ENCODE measurements at places on chromosomes 6 and 20. TPM values are rescaled to one million over a fixed set of nuclear protein-coding genes. Genes with fewer than 3 reads are reported as not detected.

GRCh38 chr6:137717074-137718073, 149.7 kb upstream of the TNFAIP3 start:
- H3K36me3 ChIP-seq = no peaks in the 10 kb centered on the region
- DNase-seq = no peak
- no peak overlapping the region for H3K27ac ChIP-seq
- H3K27me3 ChIP-seq = no peaks in the 10 kb centered on the region

DNA sequence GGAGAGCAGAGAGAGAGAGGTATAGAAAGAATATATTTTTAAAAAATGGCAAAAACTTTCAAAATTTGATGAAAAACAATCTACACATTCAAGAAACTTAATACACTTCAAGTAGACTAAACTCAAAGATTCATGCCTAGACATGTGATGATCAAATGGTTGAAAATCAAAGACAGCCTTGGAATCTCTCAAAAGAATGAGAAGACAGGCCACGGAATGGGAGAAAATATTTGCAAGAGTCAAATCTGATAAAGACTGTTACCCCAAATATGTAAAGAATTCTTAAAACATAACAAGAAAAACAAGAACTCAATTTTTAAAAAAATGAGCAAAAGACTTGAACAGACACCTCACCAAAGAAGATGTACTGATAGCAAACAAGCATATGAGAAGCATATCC, 49.7 kb downstream of the THEMIS start:
- no peak for DNase-seq
- H3K4me3 ChIP-seq = no peak overlapping the region
- H3K27me3 ChIP-seq = no peaks in the 10 kb centered on the region
- H3K36me3 ChIP-seq = no peaks in the 10 kb centered on the region
- H3K27ac ChIP-seq = no peak overlapping the region

DNA sequence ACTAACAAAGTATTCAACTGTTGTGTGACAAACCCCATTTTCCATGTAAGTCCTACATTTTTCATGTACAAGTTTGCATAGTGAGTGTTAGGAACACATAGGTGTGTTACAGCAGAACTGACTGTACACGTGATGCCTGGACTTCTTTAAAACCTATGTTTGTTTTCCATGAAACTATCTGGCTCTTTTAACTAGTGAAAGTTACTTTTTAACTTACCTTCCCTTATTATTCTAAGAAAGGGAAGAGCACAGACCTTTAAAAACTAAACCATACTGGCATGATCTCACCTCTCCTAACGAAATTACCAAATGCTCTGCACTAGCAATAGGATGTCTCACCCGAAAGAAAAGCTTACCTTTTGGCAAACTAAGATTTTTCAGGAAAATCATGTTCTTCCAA, 87.8 kb downstream of the CENPW start:
- H3K27me3 ChIP-seq = no peaks in the 10 kb centered on the region
- DNase-seq = no peak
- H3K36me3 ChIP-seq = no peaks in the 10 kb centered on the region
- no peak overlapping the region for H3K4me3 ChIP-seq
- no peak overlapping the region for H3K27ac ChIP-seq

DNA sequence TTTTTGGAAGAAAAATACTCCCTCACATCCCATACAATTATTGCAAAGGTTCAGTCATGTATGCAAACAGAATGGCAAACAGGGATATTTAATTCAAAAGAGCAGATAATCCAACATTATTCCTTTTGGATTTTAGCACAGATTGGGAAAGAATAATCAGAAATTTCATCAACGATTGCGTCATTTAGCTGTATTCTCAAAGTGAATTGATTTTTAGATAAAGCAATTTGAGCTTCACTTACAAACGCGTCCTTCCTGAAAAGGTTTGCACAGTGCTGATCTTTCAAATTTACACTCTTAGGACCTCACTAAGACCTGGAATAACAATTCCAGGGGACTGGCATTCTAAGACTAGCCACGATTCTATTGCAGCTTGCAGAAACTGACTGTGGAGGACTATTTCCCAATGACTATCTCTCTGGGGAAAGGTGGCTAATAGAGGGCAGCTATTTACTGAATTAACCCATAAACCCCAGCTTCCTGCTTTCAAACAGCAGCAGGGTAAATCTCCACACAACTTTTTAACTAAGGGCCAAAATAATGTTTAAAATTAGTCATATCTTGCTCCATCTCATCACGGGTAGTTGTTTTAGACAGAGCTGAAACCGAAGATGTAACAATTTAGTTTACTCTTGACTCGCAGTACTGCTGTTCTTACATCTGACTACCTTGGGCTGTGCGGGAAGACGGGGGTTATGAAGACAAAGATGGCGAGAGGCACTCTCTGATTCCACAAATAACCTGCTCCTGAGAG, 131.2 kb upstream of the FAM184A start:
- H3K4me3 ChIP-seq = no peak overlapping the region
- H3K27me3 ChIP-seq = no peaks in the 10 kb centered on the region
- H3K36me3 ChIP-seq = no peaks in the 10 kb centered on the region
- H3K27ac ChIP-seq = no peak overlapping the region

- H3K27ac ChIP-seq = no peak overlapping the region
- H3K27me3 ChIP-seq = no peaks in the 10 kb centered on the region
- DNase-seq = no peak
- H3K36me3 ChIP-seq = peaks cover 3% of the 10 kb centered on the region
- no peak overlapping the region for H3K4me3 ChIP-seq
- peaks cover 14% of the 10 kb centered on the region for H3K4me1 ChIP-seq
These were observed 24.6 kb downstream of the SLCO4A1 start for GRCh38 chr20:62666736-62667529.

GRCh38 chr6:118528129-118528528, 20.0 kb upstream of the PLN start:
- peaks cover 50% of the 10 kb centered on the region for H3K4me1 ChIP-seq
- DNase-seq = no peak
- H3K27ac ChIP-seq = peak overlapping the region; percentile 22
- H3K27me3 ChIP-seq = no peaks in the 10 kb centered on the region
- H3K4me3 ChIP-seq = no peak overlapping the region

- H3K4me1 ChIP-seq = no peaks in the 10 kb centered on the region
- no peak overlapping the region for H3K27ac ChIP-seq
- no peaks in the 10 kb centered on the region for H3K36me3 ChIP-seq
- no peak overlapping the region for H3K4me3 ChIP-seq
These were observed 110.2 kb downstream of the ESR1 start for GRCh38 chr6:151917531-151918329.

DNA sequence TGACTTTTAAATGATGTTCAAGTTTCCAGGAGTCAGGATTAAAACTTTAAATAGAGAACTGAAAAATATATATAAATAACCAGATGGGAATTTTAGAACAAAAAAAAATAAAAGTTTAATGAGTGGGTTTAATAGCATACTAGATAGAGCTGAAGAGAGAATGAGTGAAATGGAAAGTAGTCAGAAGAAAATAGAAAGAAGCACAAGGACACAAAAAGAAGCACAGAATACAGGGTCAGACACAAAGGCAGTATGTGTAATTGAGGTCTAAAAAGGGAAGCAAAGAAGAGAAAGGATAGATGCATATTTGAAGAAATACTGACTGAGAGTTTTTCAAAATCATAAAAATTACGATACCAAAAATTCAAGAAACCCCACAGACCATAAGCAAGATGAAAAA, 159.8 kb upstream of the FERMT1 start:
- no peaks in the 10 kb centered on the region for H3K36me3 ChIP-seq
- H3K27ac ChIP-seq = no peak overlapping the region
- no peak overlapping the region for H3K4me3 ChIP-seq
- no peak for DNase-seq

DNA sequence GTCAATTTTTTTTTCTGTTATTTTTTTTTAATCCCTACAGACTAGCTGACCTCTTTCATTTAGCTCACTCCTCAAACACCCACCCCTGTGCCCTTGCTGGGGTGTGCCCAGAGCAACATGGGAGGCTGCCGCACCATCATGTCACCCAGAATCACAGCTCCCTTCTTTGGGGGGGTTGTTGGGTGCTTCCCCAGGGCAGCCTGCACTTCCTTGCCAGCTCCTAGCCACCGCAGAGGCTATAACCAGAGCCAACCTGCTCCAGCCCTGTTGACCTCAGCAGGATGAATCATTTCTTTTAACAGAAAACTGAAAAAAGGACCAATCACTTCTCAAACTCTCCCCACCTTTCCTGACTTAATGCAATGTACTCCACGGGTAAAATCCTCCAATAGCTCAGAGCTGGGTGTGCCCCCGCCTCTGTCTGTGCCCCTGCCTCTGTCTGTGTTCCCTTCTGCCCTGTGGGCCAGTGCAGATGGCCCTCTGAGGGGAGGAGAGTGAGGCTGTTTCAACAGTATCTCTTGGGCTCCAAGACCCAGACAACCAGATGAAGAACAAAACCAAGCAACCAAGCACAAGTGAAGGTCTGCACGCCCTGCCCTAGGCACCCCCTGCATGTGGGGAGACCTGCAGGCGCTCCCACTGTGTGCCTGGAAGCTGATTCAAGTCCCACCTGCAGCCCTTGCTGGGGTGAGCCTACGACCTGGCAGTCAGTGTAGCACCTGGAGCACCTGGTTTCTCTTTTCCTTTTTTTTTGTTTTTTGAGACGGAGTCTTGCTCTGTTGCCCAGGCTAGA, 67.7 kb downstream of the PYGB start:
- no peak overlapping the region for H3K27ac ChIP-seq
- no peaks in the 10 kb centered on the region for H3K27me3 ChIP-seq
- H3K36me3 ChIP-seq = peaks cover 4% of the 10 kb centered on the region
- H3K4me3 ChIP-seq = no peak overlapping the region

DNA sequence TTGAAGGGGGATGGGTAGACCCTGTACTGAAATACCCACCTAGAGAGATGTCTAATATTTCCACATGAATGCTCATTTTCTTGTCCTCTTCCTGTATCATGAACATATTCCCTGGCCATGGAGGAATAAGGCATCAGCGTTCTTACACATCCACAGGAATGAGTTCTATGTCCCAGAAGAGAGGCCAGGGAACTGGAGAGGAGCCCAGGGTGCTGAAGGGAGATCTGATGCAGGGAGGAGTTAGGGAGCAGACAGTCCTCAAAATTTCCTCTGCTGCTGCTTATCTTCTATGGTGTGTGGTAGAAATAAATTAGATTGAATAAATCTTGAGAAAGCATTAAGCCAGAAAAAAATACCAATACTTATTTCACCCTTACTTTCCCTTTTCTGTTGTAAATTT, 295.0 kb downstream of the KCNQ5 start:
- no peak overlapping the region for H3K4me3 ChIP-seq
- no peaks in the 10 kb centered on the region for H3K4me1 ChIP-seq
- H3K27ac ChIP-seq = no peak overlapping the region
- H3K27me3 ChIP-seq = no peaks in the 10 kb centered on the region

- no peak for DNase-seq
- no peaks in the 10 kb centered on the region for H3K27me3 ChIP-seq
- no peak overlapping the region for H3K27ac ChIP-seq
- no peak overlapping the region for H3K4me3 ChIP-seq
- H3K4me1 ChIP-seq = no peaks in the 10 kb centered on the region
- H3K36me3 ChIP-seq = no peaks in the 10 kb centered on the region
These were observed 126.5 kb downstream of the CDK19 start for GRCh38 chr6:110688661-110689268.

GRCh38 chr6:17962436-17963031, 24.9 kb downstream of the KIF13A start:
- no peak overlapping the region for H3K4me3 ChIP-seq
- H3K27me3 ChIP-seq = no peaks in the 10 kb centered on the region
- H3K4me1 ChIP-seq = peaks cover 53% of the 10 kb centered on the region
- peak overlapping the region; percentile 66 for H3K27ac ChIP-seq

- H3K27me3 ChIP-seq = no peaks in the 10 kb centered on the region
- no peak overlapping the region for H3K27ac ChIP-seq
- peaks cover 7% of the 10 kb centered on the region for H3K4me1 ChIP-seq
- DNase-seq = no peak
These were observed 220.3 kb downstream of the NRN1 start for GRCh38 chr6:5786321-5786968.

GRCh38 chr6:24149836-24150235, 23.8 kb downstream of the NRSN1 start:
- no peaks in the 10 kb centered on the region for H3K4me1 ChIP-seq
- no peaks in the 10 kb centered on the region for H3K36me3 ChIP-seq
- H3K27me3 ChIP-seq = no peaks in the 10 kb centered on the region
- no peak overlapping the region for H3K4me3 ChIP-seq

DNA sequence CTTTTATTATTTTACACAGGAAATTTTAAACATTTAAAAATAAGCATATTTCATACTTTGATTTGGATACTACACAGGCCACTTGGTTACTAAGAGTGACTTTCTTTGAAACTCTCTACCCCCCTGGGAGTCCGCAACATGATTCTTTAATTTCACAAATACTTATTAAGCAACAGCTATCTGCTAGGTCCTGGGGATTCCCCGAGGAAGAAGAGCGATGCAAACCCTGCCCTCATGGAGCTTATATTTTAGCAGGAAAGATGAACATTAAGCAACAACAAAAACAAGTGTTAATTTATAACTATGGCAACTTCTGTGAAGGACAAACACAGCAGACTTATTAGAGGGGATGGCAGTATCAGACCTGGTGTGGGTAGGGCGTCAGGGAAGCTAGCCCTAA, 3.9 kb upstream of the ADTRP start:
- no peaks in the 10 kb centered on the region for H3K27me3 ChIP-seq
- peaks cover 6% of the 10 kb centered on the region for H3K4me1 ChIP-seq
- no peaks in the 10 kb centered on the region for H3K36me3 ChIP-seq
- H3K27ac ChIP-seq = no peak overlapping the region

DNA sequence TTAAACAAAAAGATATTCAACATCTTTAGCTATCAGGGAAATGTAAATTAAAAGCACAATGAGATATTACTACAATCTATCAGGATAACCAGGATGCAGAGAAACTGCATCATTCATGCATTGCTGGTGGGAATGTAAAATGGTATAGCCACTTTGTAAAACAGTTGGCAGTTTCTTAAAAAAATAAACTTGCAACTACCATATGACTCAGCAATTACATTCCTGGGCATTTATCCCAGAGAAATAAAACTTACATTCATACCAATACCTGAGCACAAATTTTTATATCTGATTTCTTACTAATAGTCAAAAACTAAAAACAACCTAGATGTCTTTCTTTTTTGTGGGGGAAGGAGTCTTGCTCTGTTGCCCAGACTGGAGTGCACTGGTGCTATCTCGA, 190.3 kb upstream of the TAB2 start:
- no peak overlapping the region for H3K4me3 ChIP-seq
- no peaks in the 10 kb centered on the region for H3K4me1 ChIP-seq
- H3K27ac ChIP-seq = no peak overlapping the region

GRCh38 chr20:16575390-16576140, 2.3 kb upstream of the KIF16B start:
- peak overlapping the region; percentile 56 for H3K4me3 ChIP-seq
- H3K4me1 ChIP-seq = peaks cover 7% of the 10 kb centered on the region
- H3K27me3 ChIP-seq = no peaks in the 10 kb centered on the region
- peak; percentile 72 for DNase-seq

GRCh38 chr6:39343396-39343870, 20.9 kb upstream of the KCNK16 start:
- no peak overlapping the region for H3K4me3 ChIP-seq
- H3K27me3 ChIP-seq = no peaks in the 10 kb centered on the region
- H3K36me3 ChIP-seq = no peaks in the 10 kb centered on the region
- DNase-seq = no peak

The APOBEC2 gene
- total RNA-seq = 1.0 TPM

The DEFB132 gene
- not detected for total RNA-seq

The ZBP1 gene
- total RNA-seq = 0.33 TPM

The BTNL2 gene
- not detected for total RNA-seq

The INSM1 gene
- total RNA-seq = not detected

The EXOC2 gene
- 27.3 TPM for total RNA-seq

The BRPF3 gene
- total RNA-seq = 21.5 TPM

The SRMS gene
- total RNA-seq = not detected

The FABP7 gene
- not detected for total RNA-seq

The GINS1 gene
- total RNA-seq = 0.42 TPM

Data from esophagus muscularis mucosa (tissue), 4 donors.